ENCODE measurements at places on chromosomes 7 and 10.
A peak's percentile ranks its signal among the peaks of the same experiment; 100 is the strongest.

DNA sequence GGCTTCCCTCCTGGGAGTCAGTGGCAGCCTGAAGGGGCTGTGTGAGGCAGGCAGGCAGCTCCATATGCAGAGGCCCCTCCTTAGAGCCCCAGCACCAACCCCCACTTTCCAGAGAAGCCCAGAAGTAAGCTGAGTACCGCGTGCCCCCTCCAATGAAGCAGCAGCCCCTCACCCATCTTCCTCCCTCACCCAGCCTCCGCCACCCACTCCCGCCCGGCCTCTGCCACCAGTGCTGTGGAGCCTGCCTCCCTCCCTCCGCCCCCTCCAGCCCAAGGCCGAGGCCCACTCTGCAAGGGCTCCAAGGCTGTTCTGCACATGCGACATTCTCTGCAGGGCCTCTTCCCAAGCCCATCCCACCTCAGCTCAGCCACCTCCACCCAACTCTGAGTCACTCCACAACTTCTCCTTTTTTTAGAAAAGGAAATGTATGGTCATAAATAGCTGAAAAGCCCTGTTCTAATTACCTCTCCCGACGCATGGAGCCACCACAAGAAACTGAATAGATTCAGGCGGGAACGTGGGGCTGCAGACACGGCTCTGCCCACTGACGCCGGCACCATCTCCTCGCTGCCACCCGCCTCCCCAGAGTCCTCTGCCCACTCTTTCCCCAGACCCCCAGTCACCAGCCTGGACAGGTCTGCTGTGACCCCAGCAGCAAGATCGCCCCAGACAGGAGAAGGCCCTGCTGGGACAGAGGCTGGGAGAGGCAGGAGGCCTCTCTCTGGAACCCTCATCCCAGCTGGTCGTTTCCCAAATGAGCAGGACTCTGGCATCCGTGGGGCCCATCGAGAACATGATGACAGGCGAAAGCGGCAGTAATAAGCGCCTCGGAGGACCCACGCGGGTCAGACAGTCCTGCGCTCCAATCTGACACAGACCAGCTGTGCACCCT lies 213.9 kb downstream of the MAD1L1 start:
- no peak for DNase-seq

GRCh38 chr10:59432207-59432900 lies 70.0 kb upstream of the FAM13C start:
- no peak for DNase-seq

DNA sequence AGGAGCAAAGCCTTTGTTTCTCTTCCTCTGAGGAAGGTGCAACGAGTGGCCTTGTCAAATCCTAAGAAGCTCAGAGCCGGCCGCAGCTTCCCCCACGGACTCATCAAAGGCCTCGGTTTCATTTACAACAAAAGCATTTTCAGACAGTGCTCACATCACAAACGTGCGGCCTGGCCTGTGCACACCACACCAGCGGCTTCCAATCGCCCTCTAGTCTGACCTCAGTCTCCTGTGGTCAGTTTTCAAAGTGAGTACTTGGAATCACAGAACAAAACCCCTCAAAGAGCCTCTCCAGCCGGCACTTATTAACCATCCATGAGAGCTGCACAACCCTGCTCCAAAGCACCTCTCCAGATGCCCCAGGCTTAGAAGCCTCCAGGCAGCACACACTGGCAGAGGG lies 3.3 kb downstream of the RADIL start:
- DNase-seq, result no peak

- DNase-seq, result no peak
Measured at GRCh38 chr10:104501449-104501848, 139.6 kb upstream of the SORCS3 start.

DNA sequence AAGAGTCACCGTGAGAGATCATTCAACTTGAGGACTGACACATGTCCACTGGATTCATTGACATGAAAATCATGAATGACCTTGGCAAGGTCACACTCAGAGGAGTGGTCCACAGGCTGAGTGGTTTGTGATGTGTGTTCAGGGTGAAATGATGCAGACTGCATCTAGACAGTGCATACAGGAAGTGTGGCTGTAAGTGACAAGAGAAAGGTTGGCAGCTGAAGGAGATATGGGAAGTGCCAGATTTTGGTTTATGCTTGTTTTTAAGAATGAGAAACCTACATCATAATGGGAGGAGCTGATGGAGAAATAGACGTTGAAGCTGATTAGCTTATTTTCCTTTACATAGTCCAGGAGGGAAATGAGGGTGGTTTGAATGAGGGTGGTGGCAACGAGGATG lies 64.8 kb upstream of the VIPR2 start:
- no peak for DNase-seq

DNA sequence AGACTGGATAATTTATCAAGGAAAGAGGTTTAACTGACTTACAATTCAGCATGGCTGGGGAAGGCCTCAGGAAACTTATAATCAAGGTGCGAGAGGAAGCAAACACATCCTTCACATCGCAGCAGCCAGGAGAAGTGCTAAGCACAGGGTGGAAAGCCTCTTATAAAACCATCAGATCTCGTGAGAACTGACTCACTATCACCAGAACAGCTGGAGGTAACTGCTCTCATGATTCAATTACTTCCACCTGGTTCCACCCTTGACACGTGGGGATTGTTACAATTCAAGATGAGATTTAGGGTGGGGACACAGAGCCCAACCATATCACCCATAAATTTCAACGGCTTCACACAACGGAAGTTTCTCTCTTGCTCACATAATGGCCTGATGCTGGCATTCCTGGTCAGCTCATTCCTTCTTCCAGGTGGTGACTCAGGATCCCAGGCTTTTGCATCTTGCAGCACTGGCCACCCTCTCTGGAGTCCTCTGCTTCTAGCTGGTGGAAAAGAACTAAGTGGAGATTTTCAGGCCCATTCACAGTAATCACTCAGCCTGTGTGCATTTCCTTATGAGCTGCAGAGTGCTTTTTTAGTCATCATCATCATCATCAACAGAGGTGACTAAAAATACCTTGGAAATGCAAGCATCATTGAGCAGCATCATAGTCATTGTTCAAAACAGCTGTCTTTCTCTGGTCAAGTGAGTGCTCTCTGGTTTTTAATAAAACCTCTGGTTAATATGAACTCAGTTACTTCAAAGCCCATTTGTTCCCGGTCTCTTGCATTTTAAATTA lies 308.1 kb downstream of the SFMBT2 start:
- no peak for DNase-seq

- DNase-seq, result no peak
Measured at GRCh38 chr10:17276756-17277424, 48.8 kb downstream of the VIM start.

DNA sequence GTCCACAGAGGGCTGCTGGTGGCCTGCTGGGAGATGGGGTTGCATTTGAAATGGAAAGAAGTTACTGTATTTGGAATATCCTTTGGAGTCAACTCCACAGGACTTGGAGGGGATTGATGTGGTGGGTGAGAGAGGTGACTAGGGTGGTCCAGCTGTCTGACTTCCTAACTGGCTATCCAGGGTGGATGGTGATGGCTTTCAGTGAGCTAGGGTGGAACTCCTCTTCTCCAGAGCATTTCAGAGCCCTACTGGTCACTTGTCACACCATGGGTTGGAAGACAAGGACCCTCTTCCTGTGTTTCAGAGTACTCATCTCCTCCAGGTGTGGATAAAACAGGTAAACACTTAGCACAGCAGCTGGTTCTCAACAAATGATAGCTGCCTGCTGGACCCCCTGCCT lies 3.3 kb upstream of the ADAMTS14 start:
- DNase-seq, result no peak

DNA sequence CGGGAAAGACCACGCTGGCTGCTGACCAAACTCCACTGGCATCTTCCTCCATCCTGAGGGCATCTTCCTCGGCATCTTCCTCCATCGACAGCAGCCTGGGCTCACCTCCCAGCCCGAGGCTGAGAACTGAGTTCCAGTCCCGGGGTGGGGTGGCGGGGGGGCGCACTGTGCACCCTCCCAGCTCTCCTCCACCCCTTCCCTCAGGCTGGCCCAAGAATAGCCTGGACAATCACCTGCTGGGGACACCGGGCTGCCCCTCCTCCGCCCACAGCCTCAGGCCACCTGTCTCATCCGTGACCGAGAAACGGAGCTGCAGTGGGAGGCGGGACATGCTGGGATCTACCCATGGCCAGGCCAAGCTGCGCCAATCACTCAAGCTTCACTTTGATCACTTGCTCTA lies 37.2 kb downstream of the DIP2C start:
- no peak for DNase-seq

GRCh38 chr10:30800368-30800767 lies 170.8 kb upstream of the LYZL2 start:
- DNase-seq, result no peak

DNA sequence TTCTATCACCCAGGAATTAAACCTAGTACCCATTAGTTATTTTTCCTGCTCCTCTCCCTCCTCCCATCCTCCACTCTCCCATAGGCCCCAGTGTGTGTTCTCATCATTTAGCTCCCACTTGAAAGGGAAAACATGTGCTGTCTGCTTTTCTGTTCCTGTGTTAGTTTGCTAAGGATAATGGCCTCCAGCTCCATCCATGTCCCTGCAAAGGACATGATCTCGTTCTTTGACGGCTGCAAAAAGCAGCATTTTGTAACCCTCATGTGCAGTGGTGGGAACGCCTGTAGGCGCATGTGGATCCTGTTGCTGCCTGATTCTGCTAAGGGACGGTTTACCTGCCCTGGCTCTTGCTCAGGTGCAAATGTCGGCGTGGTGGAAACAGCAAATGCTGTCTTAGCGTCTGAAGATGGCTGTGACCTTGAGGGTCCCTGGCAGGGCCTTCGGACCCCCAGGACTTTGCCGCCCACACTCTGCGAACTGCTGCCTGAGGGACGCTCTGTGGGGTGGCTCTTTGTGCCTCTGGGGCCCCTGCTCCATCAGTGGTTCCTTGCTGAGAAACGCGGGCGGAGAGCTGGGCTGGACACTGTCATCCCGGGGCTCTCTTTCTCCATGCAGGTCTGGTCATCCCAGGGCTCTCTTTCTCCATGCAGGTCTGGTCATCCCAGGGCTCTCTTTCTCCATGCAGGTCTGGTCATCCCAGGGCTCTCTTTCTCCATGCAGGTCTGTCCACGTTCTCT lies 5.6 kb upstream of the MTG1 start:
- no peak for DNase-seq

DNA sequence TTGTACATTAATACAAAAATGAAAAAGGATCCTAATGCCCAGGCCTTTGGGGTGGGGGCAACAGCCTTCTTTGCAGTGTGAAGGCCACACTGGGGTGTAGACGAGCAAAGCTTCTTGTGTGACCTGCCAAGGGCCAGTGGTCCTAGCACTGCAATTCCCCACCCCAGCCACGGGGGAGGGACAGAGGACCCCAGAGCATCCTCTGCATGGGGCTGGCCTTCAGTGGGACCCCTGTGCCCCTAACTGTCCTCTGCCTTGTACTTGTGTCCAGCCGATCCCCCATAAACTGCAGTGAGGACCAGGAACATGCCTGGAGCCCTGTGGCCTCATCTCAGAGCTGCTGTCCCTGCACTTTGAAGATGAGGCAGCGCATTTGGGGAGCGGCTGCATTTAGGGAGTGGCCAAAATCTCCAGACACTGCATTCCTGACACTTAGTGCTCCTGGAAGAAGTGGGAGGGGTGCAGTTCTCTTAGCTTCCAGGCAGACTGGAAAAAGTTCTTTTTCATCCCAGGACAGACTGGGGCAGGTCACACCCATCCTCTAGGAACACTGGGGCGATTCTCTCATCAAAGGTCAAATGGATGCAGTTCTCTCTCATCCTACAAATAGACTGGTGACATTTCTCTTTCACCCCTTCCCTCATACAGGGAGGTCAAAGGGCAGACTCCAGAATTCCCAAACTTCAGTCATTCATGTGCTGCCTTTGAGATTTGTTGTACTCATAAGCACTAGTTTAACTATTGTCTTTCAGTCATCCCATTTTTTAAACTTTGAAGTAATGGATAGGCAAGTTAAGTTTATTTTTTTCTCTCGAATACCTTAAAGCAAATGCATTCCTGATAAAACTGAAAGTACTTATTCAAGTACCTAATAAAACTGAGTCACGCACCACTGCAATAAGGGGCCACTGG lies 922 bp upstream of the MYO1G start:
- no peak for DNase-seq

DNA sequence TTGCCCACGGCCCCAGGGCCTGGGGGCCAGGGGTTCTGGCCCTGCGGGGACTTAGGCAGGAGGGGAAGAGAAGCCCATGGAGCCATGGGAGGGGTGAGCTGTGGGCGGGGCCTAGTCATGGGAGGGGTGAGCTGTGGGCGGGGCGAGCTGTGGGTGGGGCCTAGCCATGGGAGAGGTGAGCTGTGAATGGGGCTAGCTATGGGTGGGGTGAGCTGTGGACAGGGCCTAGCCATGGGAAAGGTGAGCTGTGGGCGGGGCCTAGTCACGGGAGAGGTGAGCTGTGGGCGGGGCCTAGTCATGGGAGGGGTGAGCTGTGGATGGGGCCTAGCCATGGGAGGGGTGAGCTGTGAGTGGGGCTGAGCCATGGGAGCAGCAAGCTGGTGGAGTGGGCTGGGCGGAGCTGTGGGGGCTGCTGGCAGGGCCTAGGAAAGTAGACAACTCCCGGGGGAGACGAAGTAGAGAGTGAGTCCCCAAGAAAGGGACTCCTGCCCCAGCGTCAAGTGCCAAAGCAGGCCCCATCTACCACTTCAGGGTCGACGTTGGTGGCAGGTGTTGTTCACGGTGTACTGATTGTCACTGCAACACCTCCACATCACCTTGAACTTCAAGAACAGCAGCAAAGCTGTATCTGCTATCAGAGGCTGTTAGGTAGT lies 19.2 kb upstream of the TTYH3 start:
- DNase-seq, result peak; percentile 6

DNA sequence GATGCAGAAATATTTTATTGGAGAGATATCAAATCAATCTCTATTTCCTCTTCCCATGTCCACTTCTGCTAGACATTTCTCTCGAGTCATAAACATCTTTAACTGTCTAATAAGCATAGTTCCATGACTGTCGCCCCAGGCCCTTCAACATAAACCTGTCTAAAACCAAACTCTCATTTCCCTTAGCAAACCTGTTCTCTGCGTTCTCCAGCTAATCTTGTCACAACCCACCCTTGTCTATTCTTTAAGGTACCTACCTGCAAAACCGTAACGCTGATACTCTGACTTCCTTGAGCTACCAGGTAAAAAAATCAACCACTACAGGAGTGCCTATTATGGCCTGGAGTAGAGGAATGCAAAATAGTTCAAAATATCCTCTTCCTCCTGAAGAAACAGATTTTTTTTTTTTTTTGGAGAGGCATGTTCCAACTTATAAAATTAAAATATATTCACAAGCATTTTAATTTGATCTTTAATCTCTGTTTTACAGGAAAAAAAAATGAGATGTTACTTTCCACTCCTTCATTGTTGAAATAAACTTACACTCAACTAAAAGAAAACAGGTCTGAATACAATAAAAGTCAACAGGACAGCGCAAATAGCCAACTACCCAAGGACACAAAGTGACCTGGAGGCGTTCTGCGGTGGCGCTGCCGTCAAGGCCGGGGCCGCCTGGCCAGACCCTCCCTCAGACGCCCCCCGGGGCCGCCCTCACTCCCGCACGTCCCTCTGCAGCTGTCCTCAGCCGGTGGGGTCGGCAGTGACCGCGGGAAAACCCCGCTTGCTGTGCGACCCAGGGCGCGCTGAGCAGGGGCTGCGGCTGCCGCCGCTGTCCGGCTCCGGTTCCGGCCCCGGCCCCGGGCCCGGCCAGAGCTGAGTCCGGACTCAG lies 765 bp downstream of the SLC25A40 start:
- DNase-seq, result no peak
